Stimulated activated CD4-positive, alpha-beta T cell treated with anti-CD3 and anti-CD28 coated beads, Interleukin-12 subunit alpha, Interleukin-12 subunit beta, amount 100 ng/mL, for 4 hours (primary cell): ENCODE measurements at places on chromosomes 16 and 17.

- no peak for DNase-seq
Measured at GRCh38 chr16:68445458-68445857, 2.9 kb downstream of the SMPD3 start.

GRCh38 chr17:1648963-1649843, 463 bp downstream of the RILP start:
- DNase-seq, result peak; percentile 94

GRCh38 chr17:83103200-83103942, 24.0 kb downstream of the METRNL start:
- DNase-seq, result peak; percentile 30

- DNase-seq, result no peak
Measured at GRCh38 chr17:21425321-21425720, 49.2 kb downstream of the KCNJ12 start.

- no peak for DNase-seq
Measured at GRCh38 chr17:44348234-44348987, 3.3 kb downstream of the GRN start.

DNA sequence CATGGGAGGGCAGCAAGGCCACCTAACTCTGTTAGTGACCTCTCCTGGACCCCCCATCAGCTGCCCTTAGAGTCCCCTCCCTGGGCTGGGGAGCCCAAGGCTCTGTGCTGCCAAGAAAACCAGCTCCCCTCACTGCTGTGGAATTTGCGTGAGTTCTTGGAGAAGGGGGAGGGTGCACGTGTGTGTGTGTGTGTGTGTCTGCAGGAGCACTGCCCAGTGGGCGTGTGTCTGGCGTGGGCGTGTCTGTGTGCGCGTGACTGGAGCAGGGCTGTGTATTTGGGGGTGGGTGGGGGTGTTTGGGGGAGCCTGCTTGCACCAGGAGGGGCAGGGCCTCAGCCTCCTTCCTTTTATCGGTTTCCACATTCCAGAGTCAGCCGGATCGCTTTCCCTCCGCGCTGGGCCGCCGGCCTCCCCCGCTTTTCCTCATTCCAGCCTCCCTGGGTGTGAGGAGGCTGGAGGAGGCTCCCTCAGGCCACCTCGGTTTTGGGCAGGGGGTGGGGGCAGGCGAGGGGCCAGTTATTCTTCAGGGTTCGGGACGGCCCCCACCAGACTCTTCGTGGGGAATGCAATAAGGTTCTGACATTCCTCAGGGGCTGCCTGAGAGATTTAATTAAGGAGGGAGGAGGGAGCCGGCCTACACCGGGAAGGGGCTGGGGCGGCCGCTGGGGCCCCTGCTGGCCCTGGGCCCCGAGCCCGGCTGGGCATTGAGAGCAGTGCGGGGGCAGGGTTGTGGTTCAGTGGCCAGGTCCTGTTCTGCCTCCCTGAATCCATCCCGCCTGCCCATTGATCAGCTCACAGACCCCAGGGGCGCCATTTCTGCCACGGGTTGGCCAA, 2.5 kb downstream of the VASN start:
- DNase-seq, result no peak

DNA sequence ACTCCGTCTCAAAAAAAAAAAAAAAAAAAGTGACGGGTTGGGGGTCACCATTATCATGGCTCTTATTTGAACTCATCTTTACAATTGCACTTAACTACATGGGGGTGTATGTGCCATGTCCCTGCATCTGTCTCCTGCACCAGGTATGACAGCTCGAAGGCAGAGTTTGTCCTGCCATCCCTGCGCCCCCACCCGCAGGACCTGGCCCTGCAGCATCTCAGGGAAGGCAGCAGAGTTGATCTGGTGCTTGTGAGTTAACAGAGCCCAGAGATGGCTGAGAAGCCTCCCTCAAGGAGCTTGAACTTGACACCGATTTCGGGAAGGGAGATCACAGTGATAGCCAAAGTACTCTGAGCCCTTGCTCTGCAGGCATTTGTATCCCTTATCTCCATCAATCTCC, 44.8 kb downstream of the C16orf82 start:
- DNase-seq, result no peak

DNA sequence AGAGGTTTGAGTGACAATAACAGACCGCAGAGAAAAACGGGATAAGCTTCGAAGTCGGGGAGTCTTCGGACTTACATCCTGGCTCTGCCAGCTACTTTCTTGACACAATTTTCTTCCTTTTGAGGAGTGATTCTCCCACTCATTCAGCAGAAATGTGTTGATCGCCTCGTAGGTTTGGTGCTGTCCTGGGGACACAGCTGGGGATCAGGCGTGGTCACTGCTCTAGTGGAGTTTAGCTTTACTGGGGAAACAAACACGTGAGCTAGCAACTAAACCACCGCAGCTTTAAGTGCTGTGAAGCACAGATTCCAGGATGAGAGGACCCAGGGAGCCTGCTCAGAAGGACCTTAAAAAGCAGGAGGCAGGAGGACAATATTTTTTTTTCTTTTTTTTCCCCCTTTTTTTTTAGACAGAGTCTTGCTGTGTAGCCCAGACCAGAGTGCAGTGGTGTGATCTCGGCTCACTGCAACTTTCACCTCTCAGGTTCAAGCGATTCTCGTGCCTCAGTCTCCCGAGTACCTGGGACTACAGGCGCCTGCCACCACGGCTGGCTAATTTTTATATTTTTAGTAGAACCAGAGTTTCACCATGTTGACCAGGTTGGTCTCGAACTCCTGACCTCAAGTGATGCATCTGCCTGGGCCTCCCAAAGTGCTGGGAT, 858 bp downstream of the NUBP1 start:
- no peak for DNase-seq

DNA sequence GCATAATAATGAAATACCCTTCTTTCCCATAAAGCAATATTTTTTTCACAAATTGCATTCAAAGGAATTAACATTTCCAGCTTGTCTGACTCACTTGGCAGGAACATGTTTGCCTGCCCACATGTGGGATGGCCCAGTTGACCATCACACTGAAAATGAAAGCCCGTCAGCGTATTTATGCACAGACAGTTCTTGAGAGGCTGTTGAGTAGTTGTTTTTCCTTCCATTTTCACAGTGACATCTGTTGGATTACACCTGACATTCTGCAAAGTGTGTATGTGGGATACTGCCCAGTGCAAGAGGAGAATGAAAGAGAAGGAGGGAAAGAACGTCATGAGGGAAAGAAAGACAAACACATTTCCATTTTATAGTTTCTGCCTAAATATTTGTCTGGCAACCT, 29.7 kb downstream of the HS3ST4 start:
- DNase-seq, result no peak

GRCh38 chr17:1928976-1929375, 96.2 kb downstream of the RTN4RL1 start:
- no peak for DNase-seq

DNA sequence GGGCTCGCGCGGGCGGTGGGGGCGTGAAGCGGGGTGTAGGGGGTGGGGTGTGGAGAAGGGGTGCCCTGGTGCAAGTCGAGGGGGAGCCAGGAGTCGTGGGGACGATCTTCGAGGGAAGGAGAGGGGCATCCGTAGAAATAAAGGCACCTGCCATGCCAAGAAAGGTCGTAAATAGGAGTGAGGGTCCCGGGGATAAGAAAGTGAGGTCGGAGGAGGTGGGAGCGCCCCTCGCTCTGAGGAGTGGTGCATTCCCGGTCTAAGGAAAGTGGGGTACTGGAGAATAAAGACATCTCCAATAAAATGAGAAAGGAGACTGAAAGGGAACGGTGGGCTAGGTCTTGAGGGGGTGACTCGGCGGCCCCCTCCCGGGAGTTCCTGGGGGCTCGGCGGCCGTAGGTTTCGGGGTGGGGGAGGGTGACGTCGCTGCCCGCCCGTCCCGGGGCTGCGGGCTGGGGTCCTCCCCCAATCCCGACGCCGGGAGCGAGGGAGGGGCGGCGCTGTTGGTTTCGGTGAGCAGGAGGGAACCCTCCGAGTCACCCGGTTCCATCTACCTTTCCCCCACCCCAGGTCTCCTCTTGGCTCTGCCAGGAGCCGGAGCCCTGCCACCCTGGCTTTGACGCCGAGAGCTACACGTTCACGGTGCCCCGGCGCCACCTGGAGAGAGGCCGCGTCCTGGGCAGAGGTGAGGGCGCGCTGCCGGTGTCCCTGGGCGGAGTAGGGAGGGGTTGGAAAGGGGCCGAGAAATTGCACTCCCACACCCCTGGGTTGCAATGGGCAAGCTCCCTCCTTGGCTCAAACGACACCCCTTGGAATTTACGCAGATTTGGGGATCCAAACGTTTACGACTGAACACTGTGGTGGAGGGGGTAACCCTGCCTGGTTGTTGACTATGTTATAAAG, 888 bp downstream of the CDH1 start:
- DNase-seq, result no peak

GRCh38 chr17:27353033-27353460, 59.1 kb downstream of the WSB1 start:
- no peak for DNase-seq

- no peak for DNase-seq
Measured at GRCh38 chr16:22671301-22672076, 142.5 kb upstream of the HS3ST2 start.

DNA sequence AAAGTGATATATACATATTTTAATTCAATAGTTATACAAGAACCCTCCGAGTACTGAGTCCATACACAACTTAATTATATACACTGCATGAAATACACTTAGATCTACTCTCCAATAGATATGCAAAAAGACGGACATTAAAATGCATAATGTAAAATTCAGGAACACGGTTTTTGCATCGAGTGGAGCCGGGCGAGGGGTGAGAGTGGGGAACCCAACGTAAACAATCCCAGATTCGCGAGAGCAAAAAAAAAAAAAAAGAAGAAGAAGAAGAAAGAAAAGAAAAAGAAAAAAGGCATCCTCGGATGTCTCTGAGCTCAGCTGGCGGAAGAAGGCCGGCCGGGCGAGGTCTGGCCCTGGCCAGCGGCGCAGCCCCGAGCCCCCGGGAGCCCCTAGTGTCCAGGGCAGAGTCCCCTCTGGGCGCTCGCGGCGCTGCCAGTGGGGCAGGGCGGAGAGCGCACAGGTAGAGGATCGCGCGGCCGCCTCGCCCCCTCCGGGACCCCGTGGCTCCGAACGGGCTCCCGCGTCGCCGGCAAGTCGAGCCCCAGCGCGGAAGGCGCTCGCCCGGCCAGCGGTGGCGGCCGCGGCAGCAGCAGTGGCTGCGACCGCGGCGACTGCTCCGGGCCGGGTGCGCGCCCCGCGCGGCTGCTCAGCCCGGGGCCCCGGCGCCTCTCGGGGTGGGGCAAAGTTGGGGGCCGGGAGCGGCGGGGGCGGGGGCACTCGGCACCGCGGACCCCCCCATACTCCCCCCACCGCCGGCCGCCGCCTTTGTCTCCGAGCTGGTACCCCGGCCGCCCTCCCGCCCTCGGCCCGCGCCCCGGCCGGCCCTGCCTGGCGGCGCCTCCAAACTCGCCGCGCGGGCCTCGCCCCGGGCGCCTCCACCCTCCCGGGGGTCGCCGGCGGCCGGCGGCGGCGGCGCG, 9.6 kb upstream of the ZFHX3 start:
- DNase-seq, result no peak

DNA sequence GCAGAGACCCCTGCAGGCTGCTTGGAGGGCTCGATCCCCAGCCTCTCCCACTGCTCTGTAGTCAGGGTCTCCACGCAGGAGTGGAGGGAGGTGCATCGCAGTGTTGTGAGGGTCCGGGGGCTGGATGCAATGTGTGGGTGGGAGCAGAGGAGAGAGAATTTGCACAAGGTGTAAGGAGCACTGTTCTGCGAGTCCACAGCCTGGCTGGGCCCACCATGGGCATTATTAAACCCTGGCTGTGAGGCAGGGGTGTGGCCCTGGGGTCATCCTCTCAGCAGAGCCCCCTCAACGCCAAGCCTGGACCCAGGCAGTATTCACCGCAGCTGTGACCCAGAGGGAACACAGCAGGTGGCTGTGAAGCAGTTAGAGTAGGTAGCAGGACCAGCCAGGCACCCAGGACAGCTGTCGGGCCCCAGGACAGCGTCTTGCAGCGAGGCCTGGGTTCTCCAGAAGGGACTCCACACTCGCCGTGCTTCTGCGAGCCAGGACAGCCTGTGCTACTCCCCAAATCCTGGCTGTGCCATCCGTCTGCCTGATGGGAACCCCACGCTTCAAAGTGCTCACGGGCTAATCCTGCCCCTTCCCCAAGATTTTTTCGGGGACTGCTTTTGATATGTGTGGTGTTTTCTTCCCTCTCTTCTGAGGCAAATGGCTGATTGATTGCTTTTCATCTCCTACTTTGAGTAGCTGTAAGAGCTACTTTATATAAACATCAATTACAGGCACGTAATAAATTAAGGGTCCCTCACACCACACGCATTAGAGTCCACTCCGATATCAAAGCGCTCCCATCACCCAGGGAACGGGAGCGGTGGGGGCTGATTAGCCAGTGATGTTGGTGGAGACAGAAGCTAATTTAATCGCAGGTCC, 100.9 kb upstream of the GSE1 start:
- no peak for DNase-seq

DNA sequence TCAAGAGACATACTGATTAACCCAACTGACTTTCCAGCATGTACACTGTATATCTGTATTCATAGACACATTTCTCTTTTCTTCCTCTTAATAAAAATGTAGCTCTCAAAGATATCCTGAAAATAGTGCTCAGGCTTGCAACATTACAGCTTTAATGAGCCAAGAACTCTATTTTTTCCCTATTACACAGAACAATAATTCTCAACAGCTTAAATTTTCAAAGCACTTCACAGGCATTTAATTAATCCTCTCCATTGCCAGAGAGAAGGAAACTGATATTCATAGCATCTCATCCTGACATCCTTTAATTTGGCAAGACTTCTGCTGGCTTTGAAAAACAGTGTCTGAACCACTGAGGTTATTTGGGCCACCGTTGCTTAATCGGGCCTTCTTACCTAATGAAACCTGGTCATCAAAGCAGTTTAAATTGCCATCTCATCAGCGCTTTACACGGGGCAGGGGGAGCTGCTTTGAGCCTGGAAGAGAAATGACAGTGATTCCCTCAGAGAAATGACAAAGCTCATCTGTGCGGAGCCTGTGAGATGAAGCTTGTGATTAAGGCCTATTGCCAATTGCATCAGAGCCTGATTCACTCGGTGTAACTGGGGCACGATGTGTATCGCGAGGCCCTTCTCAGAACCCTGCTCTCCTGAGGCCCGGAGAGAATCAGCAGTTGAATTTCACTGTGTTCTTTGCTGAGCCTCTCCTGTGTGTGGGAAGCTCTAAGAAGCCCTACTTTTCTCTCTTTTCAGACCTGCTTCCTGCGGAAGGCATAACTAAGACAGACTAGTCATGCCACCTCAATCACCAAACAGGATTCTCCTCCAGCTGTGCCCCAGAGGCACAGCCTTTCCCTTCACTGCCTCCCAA, 8.5 kb upstream of the SIAH1 start:
- no peak for DNase-seq

- DNase-seq, result no peak
Measured at GRCh38 chr17:2275722-2276121, 27.9 kb downstream of the SMG6 start.

GRCh38 chr17:67655478-67656148, 62.1 kb upstream of the NOL11 start:
- no peak for DNase-seq

DNA sequence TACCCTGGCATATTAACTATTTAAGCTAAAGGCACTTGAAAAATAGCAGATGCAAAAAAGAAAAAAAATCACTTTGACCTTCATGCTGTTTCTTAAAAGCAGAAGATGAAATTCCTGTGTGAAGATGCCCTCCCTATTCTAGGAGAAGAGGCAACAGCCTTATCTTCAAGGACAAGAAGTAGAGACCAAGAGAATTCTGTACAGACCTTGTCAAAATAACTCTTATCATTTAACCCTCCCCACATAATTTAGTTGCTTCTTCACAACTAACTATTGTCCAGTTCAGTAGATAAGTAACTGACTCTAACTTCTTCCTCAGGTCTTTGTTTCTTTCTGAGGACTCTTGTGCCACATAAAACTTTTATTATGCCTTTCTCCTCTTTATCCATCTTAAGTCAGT, 72.0 kb upstream of the MARCHF10 start:
- no peak for DNase-seq
